ENCODE measurements at places on chromosomes 1 and 21.

- DNase-seq = no peak
Measured at GRCh38 chr1:154751690-154752089, 118.4 kb downstream of the KCNN3 start.

DNA sequence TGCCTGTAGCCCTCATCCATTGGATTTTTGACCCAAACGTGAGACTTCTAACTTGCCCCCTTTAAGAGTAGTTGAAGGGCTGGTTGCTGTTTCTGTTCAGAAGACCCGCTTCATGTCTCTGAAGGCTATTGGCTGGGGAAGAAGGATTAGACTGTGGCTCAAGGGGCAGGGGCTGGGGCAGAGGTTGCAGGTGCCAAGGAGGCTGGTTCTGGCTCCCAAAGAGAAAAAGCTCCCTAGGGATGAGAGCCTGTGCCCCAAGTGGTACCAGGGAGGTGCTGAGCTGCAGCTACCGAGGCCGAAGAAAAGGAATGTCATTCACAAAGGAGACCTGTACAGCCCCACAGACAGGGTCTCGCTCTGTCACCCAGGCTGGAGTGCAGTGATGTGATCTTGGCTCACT is 5.8 kb downstream of the WNT3A start:
- DNase-seq = no peak

DNA sequence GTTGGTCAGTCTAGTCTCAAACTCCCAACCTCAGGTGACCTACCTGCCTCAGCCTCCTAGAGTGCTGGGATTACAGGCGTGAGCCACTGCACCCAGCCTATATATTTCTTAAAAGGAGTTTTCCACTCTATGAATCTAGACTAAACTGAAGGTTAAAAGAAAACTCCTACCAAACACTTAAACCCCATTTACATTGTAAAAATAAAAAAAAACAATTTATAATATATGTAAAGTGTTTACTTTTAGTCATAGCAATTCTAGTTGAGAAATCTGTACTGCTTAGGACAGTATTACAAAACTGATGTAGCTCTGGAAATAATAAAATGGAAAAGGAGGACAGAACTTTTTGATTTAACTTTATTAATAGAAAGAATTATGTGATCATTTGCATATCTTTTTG is 9.5 kb downstream of the ASB17 start:
- no peak for DNase-seq

DNA sequence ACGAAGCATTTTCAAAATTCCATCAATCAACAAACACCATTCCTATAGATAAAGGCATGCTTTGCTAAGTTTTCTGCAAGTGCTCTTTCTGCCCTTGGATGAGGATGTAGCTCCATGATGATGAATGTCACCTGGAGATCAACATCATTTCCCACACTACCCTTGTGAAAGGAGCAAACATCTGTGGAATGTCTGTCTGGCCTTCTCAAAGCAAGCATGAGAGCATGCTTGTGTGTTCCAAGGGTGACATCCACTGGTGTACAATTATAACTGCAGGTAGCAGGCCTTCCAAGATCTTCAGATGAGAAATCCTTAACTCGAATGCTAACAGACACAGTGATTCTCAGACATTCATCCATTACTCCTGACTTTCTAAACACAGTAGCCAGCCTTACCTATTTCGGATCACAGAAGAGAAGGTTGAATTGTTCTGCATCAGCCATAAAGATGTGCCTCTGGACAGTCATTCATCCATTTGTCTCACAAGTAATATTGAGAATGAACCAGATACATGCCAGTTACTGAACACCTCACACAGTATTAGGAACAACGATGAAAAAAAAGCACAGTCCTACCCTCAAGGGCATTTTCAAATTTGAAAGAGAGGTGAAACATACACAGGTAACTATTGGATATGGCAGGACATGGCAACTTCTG is 162.4 kb downstream of the TPR start:
- no peak for DNase-seq

- no peak for DNase-seq
Measured at GRCh38 chr1:64266991-64267390, 63.6 kb downstream of the UBE2U start.

DNA sequence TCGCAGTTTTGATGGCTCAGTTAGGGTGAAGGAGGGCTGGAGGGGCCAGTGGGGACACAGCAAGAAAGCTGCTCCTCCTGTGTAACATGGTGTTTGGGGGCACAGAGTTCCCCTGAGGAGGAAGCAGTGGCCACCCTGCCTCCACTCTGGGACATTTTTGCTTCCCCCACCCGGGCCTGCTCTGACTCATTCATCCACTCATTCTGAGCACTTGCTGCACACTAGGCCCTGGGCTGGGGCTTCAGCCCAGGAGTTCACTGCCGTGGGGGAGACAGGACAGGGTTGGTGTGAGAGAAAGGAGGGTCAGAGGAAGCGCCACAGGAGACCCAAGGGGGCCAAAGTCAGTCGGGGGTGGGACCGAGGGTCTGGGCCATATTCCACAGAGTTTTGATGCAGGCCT is 41.4 kb upstream of the ACOT11 start:
- DNase-seq = no peak

GRCh38 chr1:22048351-22049192 is 3.9 kb upstream of the CDC42 start:
- DNase-seq = peak; percentile 67

DNA sequence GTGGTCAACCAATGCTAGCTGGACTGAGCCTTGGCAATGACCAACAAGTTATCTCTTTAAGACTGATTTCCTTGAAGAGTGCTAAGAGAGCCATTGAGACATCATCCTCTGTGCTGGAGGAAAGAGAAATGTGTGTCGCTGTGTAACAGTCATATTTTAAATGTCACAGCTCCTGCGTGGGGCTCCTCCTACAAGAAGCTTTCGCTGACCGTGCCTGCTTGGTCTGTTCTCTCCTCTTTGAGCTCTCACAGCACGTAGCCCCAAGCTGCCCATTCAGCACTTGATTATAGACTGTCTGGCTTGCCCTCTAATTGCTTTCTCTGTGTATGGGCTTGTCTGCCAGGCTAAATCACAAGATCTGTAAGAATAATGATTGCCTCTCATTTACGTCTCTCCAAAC is 221.3 kb downstream of the FOXD2 start:
- no peak for DNase-seq

DNA sequence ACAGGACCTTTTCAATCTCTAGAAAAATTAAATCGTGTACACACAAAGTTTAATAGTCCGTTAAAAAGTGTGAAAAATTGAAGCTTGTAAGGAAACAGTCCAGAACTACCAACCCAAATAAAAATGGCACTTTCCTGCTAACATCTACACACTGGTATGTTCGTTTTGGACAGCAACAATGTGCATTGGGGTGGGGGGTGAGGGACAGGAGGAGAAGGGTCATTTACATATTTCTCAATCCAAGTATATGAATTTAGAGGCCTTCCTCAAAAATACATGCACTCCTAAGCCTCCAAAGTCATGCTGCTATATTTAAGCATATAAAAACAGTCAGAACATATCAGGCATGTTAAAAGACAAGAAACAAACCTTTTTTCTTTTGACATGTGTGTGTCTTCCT is 2.5 kb downstream of the PPP1R15B start:
- no peak for DNase-seq

- peak; percentile 14 for DNase-seq
Measured at GRCh38 chr1:167713330-167714081, 8.3 kb upstream of the MPZL1 start.

- DNase-seq = no peak
Measured at GRCh38 chr1:77218477-77219165, 609 bp downstream of the PIGK start.

- no peak for DNase-seq
Measured at GRCh38 chr1:112840631-112841624, 115.1 kb downstream of the SLC16A1 start.

GRCh38 chr1:17118706-17119075 is 560 bp downstream of the PADI2 start:
- DNase-seq = no peak

- DNase-seq = no peak
Measured at GRCh38 chr1:188489336-188490112, 1660.8 kb downstream of the PLA2G4A start.

GRCh38 chr1:224789311-224789710 is 140.2 kb upstream of the DNAH14 start:
- DNase-seq = no peak
